ENCODE measurements at places on chromosomes 1 and 21. TPM values are rescaled to one million over a fixed set of nuclear protein-coding genes. Genes with fewer than 3 reads are reported as not detected.

DNA sequence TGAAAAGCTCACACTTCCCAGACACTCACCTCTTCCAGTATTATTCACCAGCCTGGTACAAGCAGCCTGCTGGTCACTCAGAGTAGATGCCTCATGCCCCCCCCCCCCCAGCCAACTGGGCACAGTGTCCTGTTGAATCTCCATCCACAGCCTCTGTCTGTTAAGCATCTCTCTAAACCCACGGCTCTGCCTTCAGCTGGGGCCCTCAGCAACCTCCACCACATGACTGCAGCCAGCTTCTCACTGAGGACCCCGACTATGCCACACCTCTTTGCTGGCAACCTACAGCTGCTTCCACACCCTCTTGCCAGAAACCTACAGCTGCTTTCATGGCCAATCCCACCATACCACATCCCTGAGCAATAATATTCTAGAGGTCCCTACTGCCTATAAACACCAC, 113.1 kb downstream of the RHOU start:
- H3K27ac ChIP-seq, result no peak overlapping the region
- no peaks in the 10 kb centered on the region for H3K36me3 ChIP-seq
- H3K27me3 ChIP-seq, result no peaks in the 10 kb centered on the region
- DNase-seq, result no peak

- no peak overlapping the region for H3K27ac ChIP-seq
- H3K36me3 ChIP-seq, result no peaks in the 10 kb centered on the region
- no peaks in the 10 kb centered on the region for H3K4me1 ChIP-seq
- H3K4me3 ChIP-seq, result no peak overlapping the region
- H3K27me3 ChIP-seq, result peaks cover 3% of the 10 kb centered on the region
Measured at GRCh38 chr21:40733024-40733397, 113.9 kb downstream of the DSCAM start.

GRCh38 chr1:46592823-46593222, 11.2 kb downstream of the MKNK1 start:
- H3K27me3 ChIP-seq, result no peaks in the 10 kb centered on the region
- H3K27ac ChIP-seq, result no peak overlapping the region
- no peak for DNase-seq

DNA sequence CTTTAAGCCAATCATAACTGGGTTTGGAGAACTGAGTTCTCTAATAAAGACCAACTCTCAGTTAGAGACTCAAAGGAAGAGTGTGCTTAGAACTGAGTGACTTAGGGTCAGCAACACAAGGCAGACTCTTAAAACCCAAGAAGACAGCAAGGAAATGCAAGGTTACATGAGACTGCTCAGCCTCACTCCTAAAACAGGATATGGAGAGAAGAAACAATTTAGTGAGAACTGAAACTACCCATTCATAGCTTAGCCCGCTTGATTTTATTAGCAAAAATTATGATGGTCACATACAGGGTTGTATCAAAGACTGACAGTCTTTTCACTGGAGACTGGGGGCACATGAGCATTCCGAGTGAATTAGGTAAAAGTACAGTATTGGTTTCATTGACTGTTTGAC, 78.9 kb upstream of the DMRTA2 start:
- no peaks in the 10 kb centered on the region for H3K4me1 ChIP-seq
- no peaks in the 10 kb centered on the region for H3K27me3 ChIP-seq
- no peak overlapping the region for H3K27ac ChIP-seq
- DNase-seq, result no peak
- no peak overlapping the region for H3K4me3 ChIP-seq
- H3K36me3 ChIP-seq, result peaks cover 52% of the 10 kb centered on the region

- H3K27ac ChIP-seq, result no peak overlapping the region
- DNase-seq, result no peak
- peaks cover 15% of the 10 kb centered on the region for H3K27me3 ChIP-seq
- no peaks in the 10 kb centered on the region for H3K36me3 ChIP-seq
- H3K4me1 ChIP-seq, result no peaks in the 10 kb centered on the region
- H3K4me3 ChIP-seq, result no peak overlapping the region
Measured at GRCh38 chr1:232132572-232132971, 497.4 kb downstream of the SIPA1L2 start.

DNA sequence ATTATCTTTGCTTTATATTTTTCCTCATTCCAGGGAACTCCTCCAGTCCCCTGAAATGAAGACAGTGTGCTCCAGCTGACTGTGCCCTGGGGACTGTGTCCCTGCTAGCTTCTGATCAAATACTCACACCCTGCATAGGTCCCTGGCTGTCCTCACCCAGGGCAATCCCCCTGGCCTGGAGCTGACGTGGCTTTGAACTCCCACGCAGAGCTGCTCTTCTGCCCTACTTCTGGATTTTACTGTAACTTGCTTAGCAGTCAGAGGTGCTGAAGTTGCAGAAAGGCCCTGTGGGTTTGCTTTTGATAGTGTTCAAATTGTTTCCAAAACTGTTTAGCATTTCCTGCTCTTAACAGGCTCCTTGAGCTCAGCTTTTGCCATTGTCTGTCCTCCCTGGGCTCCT, 186.5 kb downstream of the FASLG start:
- H3K36me3 ChIP-seq, result no peaks in the 10 kb centered on the region
- peaks cover 18% of the 10 kb centered on the region for H3K4me1 ChIP-seq
- H3K27me3 ChIP-seq, result peaks cover 12% of the 10 kb centered on the region
- no peak overlapping the region for H3K27ac ChIP-seq
- no peak overlapping the region for H3K4me3 ChIP-seq

- H3K36me3 ChIP-seq, result no peaks in the 10 kb centered on the region
- DNase-seq, result no peak
- H3K4me3 ChIP-seq, result no peak overlapping the region
Measured at GRCh38 chr1:229158341-229158921, 112.5 kb upstream of the RAB4A start.

DNA sequence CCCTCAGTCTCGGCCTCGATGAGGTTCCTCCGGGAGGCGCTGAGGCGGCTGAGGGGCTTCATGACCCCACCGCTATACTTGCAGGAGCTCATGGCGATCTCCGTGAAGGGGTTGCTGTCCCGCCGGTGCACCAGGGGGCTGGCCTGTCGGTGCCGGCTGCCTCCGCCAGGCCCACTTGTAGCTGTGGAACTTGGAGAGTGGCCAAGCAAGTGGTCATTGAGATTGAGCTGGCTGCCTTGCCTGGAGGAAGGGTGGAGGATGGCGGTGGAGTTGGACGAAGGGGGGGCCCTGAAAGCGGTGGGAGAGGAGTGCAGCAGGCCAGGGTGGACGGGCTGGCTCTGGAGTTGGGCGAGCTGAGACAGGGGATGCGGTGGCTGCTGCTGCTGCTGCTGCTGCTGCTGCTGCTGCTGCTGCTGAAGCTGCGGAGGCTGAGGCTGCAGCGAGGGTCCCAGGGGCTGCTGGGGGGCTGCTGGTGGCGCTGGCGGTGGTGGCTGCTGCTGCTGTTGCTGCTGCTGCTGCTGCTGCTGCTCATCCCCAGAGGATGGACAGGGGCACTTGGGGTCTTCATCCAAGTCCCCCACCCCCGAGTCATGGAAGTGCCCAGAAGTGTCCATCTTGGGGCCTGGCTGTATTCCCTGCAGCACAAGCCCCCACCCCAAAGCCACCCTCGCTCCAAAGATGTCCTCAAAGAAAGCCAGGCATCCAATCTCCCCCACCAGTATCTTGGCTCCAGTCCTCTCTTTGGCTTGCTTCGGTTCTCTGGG, 548 bp downstream of the KCNN3 start:
- peaks cover 33% of the 10 kb centered on the region for H3K4me1 ChIP-seq
- no peaks in the 10 kb centered on the region for H3K36me3 ChIP-seq
- H3K27ac ChIP-seq, result no peak overlapping the region

Gene ANGPTL1
- total RNA-seq, result not detected

Gene TRIM67
- not detected for total RNA-seq

Gene TMPRSS3
- total RNA-seq, result 123 TPM
